Stimulated activated CD4-positive, alpha-beta T cell treated with anti-CD3 and anti-CD28 coated beads, Interleukin-4, amount 100 ng/mL, for 24 hours (primary cell): ENCODE measurements at places on chromosomes 4 and X.

- DNase-seq: no peak
These were observed 52.0 kb upstream of the WDR17 start for GRCh38 chr4:176013476-176014247.

DNA sequence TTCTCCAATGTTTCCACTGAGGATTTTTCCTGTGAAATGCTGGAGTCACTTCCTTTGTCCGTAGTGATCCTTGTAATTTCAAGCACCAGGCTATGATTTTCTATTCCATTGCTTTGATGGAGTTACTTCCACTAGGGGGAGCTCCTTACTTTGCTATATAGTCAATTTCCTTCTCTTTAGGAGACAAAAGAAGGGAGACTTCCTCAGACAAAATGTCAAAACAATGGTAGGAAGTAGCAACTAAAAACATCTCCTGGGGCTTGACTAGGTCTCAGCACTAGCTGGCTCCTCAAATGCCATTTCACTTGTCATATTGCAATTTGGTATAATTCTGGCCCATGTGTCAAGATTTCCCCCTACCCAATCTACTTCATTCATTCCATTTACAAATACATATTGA is 24.1 kb downstream of the ZCCHC12 start:
- DNase-seq: no peak

DNA sequence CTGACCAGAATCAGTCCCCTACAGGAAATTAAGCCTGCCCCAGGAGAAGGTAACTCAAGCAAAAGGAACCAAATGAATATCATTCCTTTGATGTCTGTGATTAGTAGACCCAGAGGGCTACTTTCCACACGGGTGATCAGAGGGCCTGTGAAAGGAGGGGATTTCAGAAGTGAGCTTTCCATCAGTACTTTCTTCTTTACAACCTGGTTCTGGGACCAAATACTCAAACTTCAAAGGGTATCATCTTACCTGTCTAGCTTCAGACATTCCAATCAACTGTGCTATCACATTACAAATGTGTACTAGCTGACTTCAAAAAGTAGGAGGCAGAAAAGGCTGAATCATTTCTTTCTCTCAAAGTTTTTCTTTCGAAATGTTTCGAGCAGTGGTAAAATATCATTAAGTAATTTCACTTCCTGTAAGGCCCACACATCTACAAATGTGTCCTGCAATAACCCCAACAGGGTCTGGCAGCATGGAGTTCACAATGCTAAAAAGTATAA is 23.9 kb downstream of the ACSL4 start:
- DNase-seq: no peak

DNA sequence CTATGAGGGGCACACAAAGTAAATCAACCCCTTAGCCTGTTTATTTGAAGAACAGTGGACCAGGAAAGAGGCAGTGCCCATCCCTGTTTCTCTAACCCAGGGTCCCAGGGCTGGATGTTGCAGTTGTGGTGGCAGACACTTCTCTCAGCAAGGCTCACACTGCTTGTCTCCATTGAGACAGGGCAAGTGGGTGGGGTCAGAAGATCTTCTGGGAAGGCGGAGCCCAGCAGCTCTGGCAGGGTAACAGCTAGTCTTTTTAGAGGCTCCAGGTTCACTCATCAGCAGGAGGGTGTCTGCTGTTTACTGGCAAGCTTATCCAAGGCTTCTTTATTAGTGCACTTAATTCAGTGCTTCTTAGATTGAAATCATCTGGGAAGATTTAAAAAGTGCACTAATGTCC is 659.8 kb upstream of the DIPK2B start:
- DNase-seq: no peak

DNA sequence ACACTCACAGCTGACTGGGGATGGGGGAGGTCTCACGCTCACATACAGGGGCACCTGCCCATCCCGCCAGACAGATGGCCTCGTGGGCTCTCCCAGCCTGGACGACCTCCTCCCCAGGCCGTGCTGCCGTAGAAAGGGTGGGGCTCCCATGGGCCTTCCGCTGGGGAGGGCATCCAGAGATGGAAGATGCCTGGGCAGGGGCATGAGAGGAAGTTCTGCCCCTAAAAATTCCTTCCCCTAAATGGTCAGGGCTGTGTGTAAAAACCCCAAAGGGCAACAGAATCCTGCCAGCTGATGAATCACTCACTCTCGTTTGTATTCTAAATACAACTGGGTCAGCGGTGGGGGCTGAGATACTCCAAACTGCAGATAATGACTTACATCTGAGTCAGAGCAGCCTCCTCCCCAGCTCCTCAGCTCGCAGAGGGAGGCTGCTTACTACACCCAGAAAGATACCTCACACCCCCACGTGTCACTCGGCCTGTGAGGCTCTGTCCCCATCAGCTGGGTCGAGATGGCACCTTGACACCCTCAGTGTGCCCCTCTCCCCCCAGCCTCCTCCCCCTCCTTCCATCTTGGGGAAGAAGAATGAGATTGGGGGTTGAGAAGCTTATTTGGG is 10.1 kb downstream of the WDR1 start:
- DNase-seq: peak; percentile 86

GRCh38 chr4:168021666-168022065 is 70.7 kb upstream of the ANXA10 start:
- no peak for DNase-seq

DNA sequence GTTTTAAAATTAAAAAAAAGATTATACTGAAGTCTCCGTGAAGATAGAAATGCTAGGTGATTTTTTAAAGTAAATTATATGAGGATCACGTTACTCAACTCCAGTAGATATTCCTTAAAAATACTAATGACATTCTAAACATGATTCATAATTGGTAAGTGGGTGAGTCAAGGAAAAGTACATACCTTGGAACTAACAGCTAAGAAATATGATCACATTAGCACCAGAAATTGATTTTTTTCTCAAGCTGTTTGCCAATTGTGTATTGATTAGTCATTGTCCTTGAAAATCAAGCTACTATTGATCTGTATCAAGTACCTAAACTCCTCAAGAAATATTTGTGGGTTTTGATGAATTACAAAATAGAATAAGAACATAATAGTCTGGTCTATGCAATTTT is 362.6 kb upstream of the PPP1R2C start:
- no peak for DNase-seq

GRCh38 chr4:8236106-8236919 is 33.2 kb upstream of the HTRA3 start:
- DNase-seq: no peak

- DNase-seq: no peak
These were observed 286.3 kb upstream of the UGT8 start for GRCh38 chr4:114312338-114312737.

DNA sequence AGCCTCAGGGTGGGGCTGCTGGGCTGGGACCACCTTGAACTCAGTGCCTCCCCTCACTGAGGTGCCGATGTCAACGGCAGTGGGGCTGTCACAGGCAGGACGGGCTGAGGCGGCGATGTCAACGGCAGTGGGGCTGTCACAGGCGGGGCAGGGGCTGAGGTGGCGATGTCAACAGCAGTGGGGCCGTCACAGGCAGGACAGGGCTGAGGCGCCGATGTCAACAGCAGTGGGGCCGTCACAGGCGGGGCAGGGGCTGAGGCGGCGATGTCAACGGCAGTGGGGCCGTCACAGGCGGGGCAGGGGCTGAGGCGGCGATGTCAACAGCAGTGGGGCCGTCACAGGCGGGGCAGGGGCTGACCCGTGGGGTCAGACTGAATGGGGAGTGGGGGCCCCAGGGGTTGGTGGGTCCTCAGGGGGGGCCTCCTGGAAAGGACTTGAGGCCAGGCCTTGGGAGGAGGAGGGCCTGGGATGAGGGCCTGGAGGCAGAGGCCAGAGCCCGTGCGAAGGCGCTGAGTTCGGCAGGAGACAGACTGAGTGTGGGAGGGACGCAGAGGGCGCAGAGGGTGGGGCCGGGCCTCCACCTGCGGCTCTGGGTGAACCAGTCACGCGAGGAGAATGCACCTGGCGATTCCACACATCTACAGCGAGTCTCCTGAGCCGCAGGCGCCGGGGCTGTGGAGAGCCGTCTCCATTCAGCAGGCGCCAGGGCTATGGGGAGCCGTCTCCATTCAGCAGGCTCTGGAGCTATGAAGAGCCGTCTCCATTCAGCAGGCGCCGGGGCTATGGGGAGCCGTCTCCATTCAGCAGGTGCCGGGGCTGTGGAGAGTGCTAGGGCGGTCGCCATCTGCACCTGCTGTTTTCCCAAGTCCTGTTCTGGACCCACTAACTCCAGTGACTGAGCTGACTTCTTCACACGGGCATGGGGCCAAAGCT is 22.9 kb downstream of the ATP5ME start:
- no peak for DNase-seq

DNA sequence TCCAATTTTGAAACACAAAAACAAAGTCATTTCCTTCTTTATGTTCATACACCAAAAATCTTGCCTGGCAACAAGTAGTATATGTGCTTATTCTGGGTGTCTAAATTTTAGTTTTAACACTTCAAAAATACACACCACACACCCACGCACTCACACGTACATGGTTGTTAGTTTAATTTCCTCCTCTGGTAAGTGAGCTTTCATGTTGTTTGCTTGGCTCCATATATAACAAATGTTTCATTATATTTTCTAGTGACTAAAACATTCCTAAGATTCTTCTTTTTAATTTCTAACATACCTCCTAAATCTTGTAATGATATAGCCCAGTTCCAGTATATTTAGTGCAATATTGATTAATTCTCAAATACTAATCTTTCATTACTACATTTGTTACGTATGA is 80.9 kb downstream of the PRDM5 start:
- DNase-seq: no peak

DNA sequence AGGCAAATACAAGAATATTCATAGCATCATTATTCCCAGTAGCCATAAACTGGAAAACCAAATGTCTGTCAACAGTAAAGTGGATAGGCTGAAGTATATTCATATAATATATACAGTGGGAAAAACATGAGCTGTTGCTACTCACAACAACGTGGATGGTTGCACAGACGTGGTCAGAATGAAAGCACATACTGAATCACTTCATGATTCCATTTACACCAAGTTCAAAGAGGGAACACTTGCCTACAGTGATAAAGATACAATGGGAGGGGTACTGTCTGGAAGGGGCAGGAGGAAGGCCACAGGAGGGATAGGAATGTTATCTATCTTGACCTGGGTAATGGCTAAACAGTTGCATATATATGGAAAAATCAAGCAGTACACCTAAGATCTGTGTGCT is 25.3 kb downstream of the APBB2 start:
- no peak for DNase-seq

DNA sequence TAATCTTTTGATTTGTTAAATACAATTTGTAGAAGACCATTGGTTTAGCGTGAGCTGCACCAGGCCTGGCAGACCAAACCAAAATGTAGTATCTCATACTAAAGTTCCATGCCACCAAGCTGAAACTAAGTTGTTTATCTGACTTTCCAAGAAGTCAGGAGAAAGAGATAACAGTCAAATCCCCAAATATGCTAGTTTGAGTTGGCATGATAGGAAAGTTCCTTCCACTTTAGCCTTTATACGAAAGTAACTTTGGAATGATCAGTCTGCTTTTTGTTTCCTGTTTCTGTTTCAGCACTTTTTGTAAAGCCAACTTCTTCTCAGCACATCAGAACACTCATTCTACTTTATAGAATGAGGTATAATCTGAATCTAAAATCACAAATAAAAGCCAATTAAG is 449.2 kb downstream of the GRXCR1 start:
- no peak for DNase-seq

- peak; percentile 35 for DNase-seq
These were observed 24.0 kb downstream of the CYTL1 start for GRCh38 chr4:4995103-4995907.

DNA sequence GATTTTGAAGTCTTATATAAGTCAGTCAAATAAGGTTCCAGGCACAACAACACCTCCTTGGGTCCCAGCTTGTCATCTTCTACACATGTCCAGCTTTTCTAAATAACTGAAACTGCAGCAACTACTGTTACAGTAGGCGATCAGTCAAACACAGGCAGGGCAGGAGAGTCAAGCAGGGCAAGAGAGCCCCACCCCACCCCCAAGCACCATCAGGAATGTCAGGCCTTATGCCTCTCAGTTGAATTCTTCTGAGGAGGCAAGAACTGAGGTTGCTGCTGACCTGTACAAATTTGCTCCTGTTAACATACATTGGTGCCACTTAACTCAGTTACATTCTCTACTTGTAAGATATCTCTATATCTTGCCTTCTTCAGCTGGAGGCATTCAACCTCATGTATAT is 608.8 kb upstream of the PCDH10 start:
- no peak for DNase-seq

- no peak for DNase-seq
These were observed 7.5 kb upstream of the CDKL2 start for GRCh38 chr4:75637827-75638226.

DNA sequence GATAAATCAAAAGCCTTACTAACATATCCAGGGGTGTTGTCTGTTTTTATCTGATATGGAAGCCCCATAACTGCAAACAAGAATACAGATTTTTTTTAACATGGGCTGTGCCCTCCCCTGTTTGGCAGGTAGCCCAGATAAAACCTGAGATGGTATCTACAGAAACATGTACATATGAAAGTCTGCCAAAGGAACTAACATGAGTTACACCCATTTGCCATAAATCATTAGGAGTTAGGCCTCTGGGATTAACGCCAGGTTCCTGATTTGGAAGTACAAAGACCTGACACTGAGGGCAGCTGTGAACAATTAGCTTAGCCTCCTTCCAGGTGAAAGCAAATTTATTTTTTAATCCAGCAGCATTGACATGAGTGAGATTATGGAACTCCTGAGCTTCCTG is 264.3 kb downstream of the TECRL start:
- no peak for DNase-seq

DNA sequence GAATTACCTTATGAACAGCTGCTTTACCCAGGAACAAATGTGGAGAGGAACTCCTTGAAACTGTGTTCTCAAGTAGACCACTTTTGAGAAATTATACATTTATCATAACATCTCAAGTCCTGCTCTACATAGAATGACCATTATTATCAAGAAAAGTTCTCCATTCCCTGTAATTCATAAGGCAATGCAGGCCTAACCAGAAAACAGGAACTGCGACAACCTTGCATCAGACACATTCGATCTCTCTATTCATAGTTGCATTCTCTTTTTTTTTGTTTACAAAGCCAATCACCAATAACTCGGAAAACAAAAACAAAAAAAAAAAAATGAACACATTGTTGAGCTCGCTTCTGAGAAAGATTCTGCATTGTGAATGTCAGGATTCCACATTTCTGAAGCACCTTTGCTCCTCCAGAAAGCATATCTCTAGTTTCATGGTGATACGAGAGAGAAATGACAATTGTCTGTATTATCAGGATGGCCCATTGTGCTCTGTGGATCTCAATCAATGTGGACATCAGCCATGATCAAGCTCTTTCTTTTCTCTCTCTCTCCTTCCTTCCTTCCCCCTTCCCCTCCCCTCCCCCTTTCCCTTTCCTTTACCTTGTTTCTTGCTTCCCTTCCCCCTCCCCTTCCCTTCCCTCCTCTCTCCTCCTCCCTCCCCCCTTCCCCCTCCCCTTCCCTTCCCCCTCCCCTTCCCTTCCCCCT is 32.4 kb upstream of the CD99 start:
- DNase-seq: no peak

- no peak for DNase-seq
These were observed 4.8 kb downstream of the ADAMTS3 start for GRCh38 chr4:72564184-72564583.

DNA sequence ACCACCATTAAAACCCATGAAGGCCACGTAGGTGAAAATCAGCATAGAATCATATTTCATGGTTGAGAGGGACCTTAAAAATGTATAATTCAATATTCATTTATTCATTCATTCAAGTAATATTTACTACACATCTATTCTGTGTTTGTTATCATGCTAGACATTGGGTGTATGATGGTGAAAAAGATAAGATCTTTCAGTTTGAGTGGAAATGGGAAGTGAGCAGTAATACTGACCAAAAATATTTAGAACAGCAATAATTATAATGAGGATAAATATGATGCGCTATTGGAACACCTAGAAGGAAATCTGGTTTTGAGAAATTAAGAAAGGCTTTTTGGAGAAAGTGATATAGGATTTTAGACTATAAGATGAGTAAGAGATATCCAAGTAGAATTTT is 28.0 kb downstream of the DKK2 start:
- DNase-seq: no peak
